Stimulated activated naive CD8-positive, alpha-beta T cell treated with anti-CD3 and anti-CD28 coated beads, Interleukin-15, Interleukin-2, amounts not matched to agents 100 U/mL and 50 U/mL, for 24 hours (primary cell): ENCODE measurements at places on chromosomes 3 and 15.

DNA sequence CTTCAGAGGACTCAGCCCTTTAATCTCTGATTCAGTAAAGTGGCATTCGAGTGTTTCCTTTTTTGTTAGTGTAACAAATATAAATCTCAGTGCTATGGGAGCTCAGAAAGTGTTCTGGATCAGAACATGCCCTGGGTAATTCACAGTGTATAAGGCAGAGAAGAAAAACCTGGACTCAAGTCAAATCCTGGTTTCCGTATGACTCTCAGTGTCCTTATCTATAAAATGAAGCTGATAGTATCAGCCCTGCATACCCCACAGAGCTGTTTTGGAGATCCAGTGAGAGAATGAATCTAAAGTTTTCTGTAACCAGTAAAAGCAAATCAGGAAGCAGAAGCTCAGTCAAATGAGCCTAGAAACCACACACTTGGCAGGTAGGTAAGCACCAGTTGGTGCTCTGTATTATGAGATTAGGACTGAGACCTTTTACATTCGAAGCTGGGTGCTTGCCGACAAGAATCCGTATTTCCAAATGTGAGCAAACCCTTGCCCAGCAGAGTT, 67.2 kb downstream of the IL1RAP start:
- DNase-seq = no peak

GRCh38 chr15:52695154-52695553, 16.0 kb upstream of the ATOSA start:
- no peak for DNase-seq

- DNase-seq = peak; percentile 12
Observed at GRCh38 chr3:158918008-158918407, 116.2 kb downstream of the MFSD1 start.

- no peak for DNase-seq
Observed at GRCh38 chr3:178686826-178687225, 150.6 kb downstream of the KCNMB2 start.

- no peak for DNase-seq
Observed at GRCh38 chr15:66046326-66046725, 177.0 kb downstream of the RAB11A start.

GRCh38 chr3:151630938-151631441, 102.7 kb upstream of the AADACL2 start:
- DNase-seq = no peak

- DNase-seq = no peak
Observed at GRCh38 chr15:67468416-67468815, 52.5 kb upstream of the C15orf61 start.

DNA sequence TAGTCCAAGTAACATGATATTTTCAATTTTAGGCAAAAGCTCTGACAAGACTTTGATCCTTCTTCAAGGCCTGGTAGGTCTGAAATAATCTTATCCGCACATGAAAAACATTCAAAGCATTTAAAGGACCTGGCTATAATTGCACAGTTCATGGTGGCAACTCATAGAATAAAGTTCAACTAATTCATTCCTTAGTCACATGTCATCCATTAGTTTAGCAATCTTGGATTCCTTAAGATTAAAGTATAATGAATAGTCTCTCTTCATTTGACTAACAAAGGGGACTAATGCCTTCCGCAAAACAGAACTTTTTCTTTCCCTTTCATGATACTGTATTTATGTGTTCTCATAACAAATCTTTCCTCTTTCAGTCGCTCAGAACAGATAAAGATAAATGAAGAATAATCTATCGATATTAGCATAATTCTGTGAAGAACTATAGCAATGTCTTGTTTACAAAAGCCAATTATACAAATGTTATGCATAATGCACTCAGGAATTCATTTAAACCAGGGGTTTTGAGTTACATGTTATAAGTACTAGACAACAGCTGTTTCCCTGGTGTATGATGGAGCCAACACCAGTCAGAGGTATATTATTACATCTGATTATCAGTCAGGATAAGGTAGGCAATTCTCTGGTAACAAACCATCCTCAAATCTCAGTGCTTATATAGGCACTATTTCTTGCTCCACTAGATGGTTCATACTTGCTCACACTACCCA, 172.5 kb downstream of the POTEB3 start:
- no peak for DNase-seq

DNA sequence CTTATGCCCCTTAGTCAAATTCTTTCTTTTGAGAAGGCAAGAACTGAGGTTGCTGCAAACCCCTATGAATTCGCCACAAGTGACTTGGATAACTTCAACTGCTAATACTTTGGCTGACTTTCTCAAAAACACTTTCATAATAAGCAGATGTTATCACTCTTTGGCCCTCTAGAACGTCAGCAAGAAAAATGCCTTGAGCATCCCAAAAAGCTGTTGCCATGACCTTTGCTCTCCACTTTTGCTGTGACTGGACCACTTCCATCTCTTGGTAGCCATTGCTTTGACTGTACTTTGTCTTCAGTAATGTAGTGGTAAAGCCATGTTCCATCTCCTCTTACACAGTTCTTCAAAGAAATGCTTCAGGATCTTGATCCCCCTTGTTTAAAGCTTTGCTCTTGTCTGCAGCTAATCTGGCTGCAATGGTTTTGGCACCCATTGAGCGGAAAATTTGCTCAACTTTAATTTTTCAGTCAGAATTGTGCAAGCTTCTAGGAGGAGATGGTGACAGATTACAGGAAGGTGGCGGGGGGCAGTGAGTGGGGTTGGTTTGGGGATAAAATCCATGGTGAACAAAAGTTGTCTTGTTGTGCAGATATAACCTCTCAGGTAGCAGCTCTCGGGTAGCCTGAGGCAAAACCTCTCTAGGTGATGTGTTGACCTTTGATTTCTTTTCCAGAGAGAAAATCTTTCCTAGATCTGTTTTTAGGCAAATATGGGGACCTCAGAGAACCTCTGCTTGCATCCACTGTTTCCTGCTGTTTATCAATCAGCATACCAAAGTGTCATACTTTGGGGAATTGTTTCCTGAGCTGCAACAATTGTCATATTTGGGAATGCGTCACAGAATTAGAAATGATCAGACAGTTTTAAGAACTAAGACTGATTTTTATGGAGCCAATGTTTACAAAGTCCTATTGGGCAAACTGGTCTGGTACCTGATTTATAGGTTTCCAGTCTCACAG, 83.6 kb downstream of the CCR1 start:
- no peak for DNase-seq

GRCh38 chr3:73781541-73781940, 156.8 kb upstream of the PDZRN3 start:
- no peak for DNase-seq

GRCh38 chr3:33808559-33808958, 10.1 kb downstream of the PDCD6IP start:
- DNase-seq = no peak

GRCh38 chr3:64491843-64492242, 196.0 kb downstream of the ADAMTS9 start:
- DNase-seq = no peak

DNA sequence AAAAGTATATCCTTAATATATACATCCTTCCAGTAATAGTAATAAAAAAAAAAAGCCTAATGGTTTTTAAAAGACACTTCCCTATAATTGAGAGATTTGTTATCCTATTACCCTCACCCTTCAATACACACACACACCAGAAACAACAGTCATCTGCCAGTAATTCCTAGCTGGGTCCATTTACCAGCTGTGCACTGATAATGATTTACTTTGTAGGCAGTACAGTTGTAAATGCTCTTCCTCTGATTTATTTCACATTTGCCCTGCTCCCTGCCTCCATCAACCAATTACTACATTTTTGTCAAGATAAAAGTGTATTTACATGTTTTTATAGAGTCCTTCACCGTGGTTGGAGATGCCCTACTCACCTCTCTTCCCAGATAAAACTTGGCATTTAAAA, 12.4 kb downstream of the TPM1 start:
- no peak for DNase-seq

GRCh38 chr3:53261712-53262111, 5.9 kb upstream of the TKT start:
- DNase-seq = no peak

- peak; percentile 75 for DNase-seq
Observed at GRCh38 chr3:126911162-126912026, 71.5 kb upstream of the PLXNA1 start.

DNA sequence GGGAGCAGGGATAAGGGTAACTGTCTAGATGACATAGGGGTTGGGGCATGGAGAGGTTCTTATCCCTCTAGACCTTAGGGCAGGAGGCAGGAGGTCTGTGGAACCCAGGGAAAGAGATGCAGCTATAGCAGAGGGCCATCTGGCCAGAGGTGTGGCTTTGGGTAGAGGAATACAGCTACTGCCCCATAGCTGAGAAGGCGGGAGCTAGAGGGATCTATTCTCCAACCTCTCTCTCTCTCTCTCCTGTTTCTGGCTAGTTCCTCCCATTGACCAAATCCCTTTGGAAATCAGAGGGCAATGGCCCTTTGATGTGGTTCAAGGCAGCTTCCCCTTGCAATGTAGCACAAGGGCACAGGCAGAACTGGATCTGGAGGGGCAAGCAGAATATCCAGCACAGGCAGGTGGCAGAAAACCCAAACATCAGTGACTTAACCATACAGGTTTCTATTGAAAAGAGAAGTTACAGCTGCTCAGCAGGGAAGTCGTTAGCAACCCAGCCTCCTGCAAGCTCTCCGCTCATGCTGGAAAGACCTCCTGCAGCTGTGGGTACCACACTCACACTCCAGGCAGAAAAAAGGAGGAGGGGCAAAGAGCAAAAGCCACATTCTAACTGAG, 22.3 kb upstream of the LMOD3 start:
- DNase-seq = no peak

DNA sequence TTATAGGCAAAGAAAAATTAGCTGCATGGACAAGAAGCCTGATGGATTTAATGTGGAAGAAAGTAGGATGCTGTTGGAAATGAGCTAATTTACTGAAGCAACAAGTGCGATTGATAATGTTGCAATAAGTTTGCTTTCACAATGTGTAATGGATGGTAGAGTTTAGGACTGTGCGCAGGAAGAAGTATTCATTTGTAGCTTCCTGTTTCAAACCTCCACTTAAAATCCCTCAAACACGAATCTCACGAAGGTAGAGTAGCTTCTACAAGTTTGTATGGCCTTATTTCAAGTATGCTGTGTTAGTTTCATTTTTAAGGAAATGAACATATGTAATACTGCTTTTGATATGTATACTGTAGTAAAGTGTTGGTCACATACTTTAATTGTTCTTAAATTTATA, 42.3 kb downstream of the KCNH8 start:
- no peak for DNase-seq

DNA sequence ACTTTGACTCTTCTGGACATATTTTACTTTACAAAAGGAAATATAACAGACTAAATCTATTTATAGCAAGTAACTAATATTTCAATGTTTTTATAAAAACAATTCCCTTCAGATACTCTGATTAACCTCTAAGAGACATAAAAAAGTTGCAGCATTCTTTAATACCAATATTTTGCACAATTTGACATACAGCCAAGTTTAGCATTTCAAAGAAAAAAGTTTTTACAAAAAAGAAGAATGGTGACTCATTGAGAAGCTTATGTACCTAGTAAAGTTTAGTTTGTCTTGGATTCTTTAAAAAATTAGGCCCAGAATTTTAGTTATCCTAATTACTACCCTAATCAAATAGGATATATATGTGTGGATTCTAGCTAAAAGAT, 17.6 kb downstream of the DAZL start:
- DNase-seq = no peak

GRCh38 chr3:115359536-115359935, 212.4 kb upstream of the ZBTB20 start:
- DNase-seq = no peak

DNA sequence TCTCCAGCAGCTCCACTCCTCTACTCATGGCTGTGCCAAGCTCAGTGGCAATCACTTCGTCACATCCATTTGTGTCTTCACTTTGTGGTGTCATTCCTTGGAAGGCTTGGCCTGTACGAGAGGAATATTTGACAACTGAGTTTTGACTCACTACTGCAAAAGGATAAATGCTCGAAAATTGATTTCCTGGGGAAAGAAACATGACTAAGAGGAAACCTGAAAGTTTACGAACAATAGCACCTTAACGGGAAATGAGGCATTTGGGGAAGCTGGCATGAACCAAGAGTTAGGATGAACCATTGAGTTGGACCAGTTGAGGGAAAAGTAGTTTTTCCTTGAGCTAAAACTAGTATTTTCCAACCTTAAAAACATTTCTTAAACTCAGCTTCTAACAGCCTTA, 74.2 kb upstream of the ABHD17C start:
- DNase-seq = no peak

DNA sequence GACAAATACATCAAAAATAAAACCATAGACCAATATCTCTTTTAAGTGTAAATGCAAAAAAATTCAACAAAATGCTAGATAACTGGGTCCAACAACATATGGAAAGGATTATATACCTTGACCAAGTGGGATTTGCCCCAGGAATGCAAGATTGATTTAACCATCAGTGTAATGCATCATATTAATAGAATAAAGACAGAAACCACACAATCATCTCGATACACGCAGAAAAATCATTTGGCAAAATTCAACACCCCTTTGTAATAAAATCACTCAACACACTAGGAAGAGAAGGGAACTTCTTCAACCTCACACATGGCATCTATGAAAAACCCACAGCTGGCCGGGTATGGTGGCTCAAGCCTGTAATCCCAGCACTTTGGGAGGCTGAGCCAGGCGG, 19.5 kb downstream of the GREM1 start:
- no peak for DNase-seq

GRCh38 chr15:55652909-55653495, 64.9 kb upstream of the PYGO1 start:
- DNase-seq = no peak

- no peak for DNase-seq
Observed at GRCh38 chr3:14135581-14135980, 10.7 kb downstream of the TMEM43 start.

DNA sequence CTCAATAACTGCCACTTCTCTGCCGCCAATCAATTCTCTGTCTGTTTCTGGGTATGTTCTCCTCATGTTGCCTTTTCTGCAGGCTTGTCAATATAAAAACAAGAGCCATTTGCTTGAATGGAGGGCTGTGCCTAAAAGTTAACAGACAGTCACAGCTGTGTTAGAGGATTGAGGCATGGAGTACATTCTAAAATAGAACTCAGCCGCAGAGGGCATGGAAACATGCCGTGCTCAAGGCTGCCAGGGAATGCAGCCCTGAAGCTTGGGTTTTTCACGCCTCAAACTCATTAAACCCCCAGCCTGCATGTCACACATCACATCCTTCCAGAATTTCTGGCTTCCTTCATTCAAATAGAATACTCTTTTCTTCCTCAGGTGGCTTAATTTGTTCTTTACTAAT, 166.6 kb downstream of the TPRG1 start:
- DNase-seq = no peak

DNA sequence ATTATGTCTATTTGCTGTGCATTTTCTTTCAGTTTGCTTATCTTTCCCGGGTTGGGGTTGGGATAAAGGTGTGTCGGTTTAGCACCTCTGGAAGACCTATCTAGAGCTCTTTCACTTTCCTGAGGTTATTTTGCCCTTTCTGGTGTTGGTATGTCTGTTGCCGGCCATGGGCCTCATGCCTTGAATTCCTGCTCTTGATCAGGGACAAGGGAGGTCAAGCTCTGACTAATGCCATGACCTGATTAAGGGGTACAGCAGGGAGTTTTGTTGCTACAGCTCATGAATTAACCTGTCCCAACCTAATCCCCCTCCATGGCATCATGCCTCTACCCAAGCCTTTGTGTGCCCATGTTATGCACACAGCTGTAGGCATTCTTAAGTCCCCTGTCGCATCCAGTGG, 70.5 kb upstream of the GOLGA6B start:
- no peak for DNase-seq

GRCh38 chr3:81643721-81644120, 117.7 kb downstream of the GBE1 start:
- DNase-seq = no peak

GRCh38 chr3:112602217-112602838, 38.6 kb downstream of the CCDC80 start:
- DNase-seq = no peak
